Neural crest cell (in vitro differentiated cells): ENCODE measurements at places on chromosomes 5 and 9. TPM values are rescaled to one million over a fixed set of nuclear protein-coding genes. Genes with fewer than 3 reads are reported as not detected.

Gene STPG3
- 0.26 TPM in 1 of 2 replicates, not detected in the other for total RNA-seq

Gene CDH10
- 4.8 TPM in 2 replicates for total RNA-seq

Gene SPOCK1
- total RNA-seq = 75.6 and 89.7 TPM in 2 replicates

Gene POU5F2
- total RNA-seq = 0.55 and 0.68 TPM in 2 replicates

- no peak overlapping the region for H3K4me3 ChIP-seq
- no peak for DNase-seq
- peaks cover 6% of the 10 kb centered on the region for H3K4me1 ChIP-seq
- H3K36me3 ChIP-seq = no peaks in the 10 kb centered on the region
Measured at GRCh38 chr5:111348661-111349329, 124.6 kb downstream of the CAMK4 start.

- no peak overlapping the region for H3K27ac ChIP-seq
- no peak overlapping the region for H3K4me3 ChIP-seq
- H3K4me1 ChIP-seq = peaks cover 24% of the 10 kb centered on the region
- H3K27me3 ChIP-seq = no peaks in the 10 kb centered on the region
Measured at GRCh38 chr5:118593003-118593328, 395.4 kb downstream of the DTWD2 start.

DNA sequence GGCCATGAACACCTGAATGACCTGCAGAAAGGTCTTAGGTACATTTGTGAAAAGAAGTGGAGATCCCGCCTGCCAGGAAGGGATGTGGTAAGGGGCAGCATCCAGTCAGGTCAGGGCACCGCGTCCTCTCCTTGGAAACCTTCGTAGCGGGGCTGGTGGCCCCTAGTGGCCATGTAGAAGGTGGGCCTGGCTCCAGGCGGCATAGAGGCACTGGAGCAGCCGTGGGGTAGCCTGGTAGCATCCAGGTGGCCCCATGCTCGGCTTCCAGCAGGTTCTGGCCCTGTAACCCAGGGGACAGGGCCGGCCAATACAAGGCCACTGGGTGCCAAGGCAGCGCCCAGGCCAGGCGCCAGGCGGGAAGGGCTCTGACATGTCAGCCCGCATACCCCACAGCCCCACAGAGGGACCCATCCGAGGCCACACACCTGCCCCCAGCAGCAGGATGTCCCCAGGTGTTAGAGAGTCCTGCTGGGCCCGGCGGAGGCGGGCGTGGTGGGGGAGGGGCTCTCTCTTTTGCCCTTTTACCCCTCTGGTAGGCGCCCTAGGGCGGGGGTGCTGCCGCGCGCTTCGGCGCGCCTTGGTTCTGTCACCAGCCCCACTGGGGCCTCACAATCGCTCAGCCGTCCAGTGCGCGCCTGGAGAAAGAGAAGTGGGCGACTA, 58.3 kb upstream of the SPATA31E1 start:
- H3K27me3 ChIP-seq = no peaks in the 10 kb centered on the region
- no peak overlapping the region for H3K27ac ChIP-seq
- no peak overlapping the region for H3K4me3 ChIP-seq
- DNase-seq = no peak
- H3K36me3 ChIP-seq = no peaks in the 10 kb centered on the region

DNA sequence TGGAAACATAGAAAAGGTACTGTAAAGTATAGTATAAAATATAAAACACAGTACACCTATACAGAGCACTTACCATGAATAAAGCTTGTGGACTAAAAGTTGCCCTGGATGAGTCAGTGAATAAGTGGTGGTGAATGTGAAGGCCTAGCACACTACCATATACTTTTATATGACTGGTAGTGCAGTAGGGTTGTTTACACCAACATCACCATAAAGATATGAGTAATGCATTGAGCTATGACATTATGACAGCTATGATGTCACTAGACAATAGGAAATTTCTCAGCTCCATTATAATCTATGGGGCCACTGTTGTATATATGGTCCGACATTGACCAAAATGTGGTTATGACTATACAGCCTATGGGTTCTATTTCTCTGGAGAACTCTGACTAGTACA, 291.8 kb upstream of the ACTBL2 start:
- H3K4me1 ChIP-seq = peaks cover 11% of the 10 kb centered on the region
- no peaks in the 10 kb centered on the region for H3K27me3 ChIP-seq

DNA sequence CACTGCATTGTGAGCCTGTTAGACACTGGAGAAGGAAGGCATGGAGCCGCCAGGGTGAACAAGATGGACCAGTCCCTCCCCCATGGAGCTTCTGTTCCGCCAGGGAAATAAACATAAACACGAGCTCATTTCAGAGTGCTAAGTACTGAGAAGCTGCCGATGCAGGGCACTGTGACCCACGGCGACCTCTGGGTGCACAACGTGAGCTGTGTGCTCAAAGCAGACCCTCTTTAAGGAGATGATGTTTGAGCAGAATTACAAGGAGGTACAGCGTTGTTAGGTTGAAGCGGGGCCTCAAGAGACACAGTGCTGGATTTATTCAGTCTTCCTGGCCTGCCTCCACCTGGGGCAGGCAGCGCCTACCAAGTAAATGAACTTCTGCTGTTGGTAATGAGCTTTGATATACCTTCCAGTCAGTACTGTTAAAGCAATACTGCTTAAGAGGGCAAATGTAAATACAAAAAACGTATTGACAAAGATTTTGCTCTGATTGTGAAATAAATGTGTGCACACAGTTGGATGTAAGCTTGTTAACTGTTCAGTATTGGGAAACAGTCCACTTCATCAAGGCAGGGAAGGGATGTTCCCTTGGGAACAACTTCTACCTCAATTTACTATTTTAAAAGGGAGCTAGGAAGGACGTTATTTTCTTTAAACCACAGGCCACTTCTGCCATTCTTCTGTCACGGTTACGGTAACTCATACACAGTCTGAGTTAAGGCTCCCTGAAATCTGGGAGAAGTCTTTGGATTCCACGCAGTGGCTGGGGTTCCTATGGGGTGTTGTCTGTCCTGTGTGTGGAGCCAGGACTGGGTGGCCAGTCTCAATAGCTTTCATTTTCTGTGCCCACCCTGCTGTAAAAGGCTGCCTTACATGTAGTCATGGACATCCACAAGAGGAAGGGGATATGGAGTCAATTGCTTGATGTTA, 48.9 kb upstream of the DMRT1 start:
- H3K27ac ChIP-seq = no peak overlapping the region
- no peaks in the 10 kb centered on the region for H3K36me3 ChIP-seq
- no peak for DNase-seq
- H3K27me3 ChIP-seq = no peaks in the 10 kb centered on the region
- H3K4me1 ChIP-seq = peaks cover 5% of the 10 kb centered on the region
- no peak overlapping the region for H3K4me3 ChIP-seq

GRCh38 chr9:87748881-87749280, 23.0 kb downstream of the CTSL start:
- no peak for DNase-seq
- no peaks in the 10 kb centered on the region for H3K4me1 ChIP-seq
- H3K36me3 ChIP-seq = no peaks in the 10 kb centered on the region

DNA sequence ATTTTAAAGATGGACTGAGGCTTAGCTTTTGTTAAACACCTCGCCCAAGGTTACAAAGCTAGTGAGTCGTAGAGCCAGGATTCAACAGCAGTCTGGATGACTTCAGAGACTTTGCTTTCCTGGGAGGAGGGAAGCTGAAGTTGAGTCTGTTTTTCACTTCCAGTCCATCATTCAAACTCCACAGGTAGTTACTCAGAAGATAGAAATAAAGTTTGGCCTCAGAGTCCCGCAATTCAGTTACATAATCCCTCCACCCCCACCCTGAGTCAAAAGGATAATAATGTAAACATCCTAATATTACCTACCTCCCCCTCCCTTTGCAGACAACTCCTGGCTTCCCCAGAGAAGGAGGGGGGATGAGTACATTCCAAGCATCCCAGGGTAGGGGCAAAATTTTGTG, 8.1 kb downstream of the HBEGF start:
- no peak overlapping the region for H3K27ac ChIP-seq
- no peak overlapping the region for H3K4me3 ChIP-seq
- no peaks in the 10 kb centered on the region for H3K27me3 ChIP-seq
- H3K4me1 ChIP-seq = peaks cover 11% of the 10 kb centered on the region
- H3K36me3 ChIP-seq = no peaks in the 10 kb centered on the region
